ENCODE measurements at places on chromosomes 12 and 14. TPM values are rescaled to one million over a fixed set of nuclear protein-coding genes. Genes with fewer than 3 reads are reported as not detected.

Gene HIP1R
- total RNA-seq = 50.5 TPM

Gene EPYC
- not detected for total RNA-seq

Gene KCNC2
- total RNA-seq = not detected

Gene ACOT4
- 2.0 TPM for total RNA-seq

Gene KIF26A
- total RNA-seq = 1.7 TPM

Gene BDKRB2
- total RNA-seq = 3.9 TPM

Gene NOVA1
- total RNA-seq = not detected

Gene ERBB3
- total RNA-seq = 36.5 TPM

Gene GLS2
- 6.0 TPM for total RNA-seq

Gene CISTR
- total RNA-seq = not detected

Gene PIANP
- total RNA-seq = not detected
